ENCODE measurements at places on chromosomes 7 and 10.

- H3K27ac ChIP-seq = no peak overlapping the region
- DNase-seq = no peak
- H3K4me1 ChIP-seq = no peaks in the 10 kb centered on the region
- no peak overlapping the region for H3K4me3 ChIP-seq
- no peaks in the 10 kb centered on the region for H3K27me3 ChIP-seq
- H3K36me3 ChIP-seq = no peaks in the 10 kb centered on the region
These were observed 190.1 kb downstream of the SDHAF3 start for GRCh38 chr7:97307521-97308108.

DNA sequence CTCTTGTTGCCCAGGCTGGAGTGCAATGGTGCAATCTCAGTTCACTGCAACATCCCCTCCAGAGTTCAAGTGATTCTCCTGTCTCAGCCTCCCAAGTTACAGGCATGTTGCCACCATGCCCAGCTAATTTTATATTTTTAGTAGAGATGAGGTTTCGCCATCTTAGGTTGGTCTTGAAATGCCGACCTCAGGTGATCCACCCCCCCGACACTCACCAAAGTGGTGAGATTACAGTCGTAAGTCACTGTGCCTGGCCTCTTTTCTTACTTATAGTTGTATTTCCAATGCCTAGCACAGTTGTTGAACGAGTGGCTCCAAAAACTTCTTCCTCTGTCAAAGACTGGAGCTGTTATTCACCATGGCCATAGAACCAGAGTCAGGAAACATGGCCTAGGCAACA is 6.7 kb downstream of the RNF216 start:
- no peak overlapping the region for H3K4me3 ChIP-seq
- H3K4me1 ChIP-seq = peaks cover 54% of the 10 kb centered on the region
- no peak for DNase-seq
- peak overlapping the region; percentile 36 for H3K27ac ChIP-seq
- H3K36me3 ChIP-seq = peaks cover 14% of the 10 kb centered on the region

- H3K27me3 ChIP-seq = no peaks in the 10 kb centered on the region
- no peaks in the 10 kb centered on the region for H3K36me3 ChIP-seq
These were observed 380.3 kb upstream of the SEMA3C start for GRCh38 chr7:81298951-81299666.

- H3K4me3 ChIP-seq = no peak overlapping the region
- H3K27me3 ChIP-seq = no peaks in the 10 kb centered on the region
- peaks cover 8% of the 10 kb centered on the region for H3K36me3 ChIP-seq
- peak overlapping the region; percentile 83 for H3K27ac ChIP-seq
- peak; percentile 83 for DNase-seq
- peaks cover 26% of the 10 kb centered on the region for H3K4me1 ChIP-seq
These were observed 34.0 kb downstream of the GATA3 start for GRCh38 chr10:8088504-8088903.

GRCh38 chr10:10055656-10056442 is 961.8 kb upstream of the CELF2 start:
- no peak overlapping the region for H3K27ac ChIP-seq
- no peaks in the 10 kb centered on the region for H3K27me3 ChIP-seq
- no peak overlapping the region for H3K4me3 ChIP-seq
- H3K4me1 ChIP-seq = no peaks in the 10 kb centered on the region
- H3K36me3 ChIP-seq = no peaks in the 10 kb centered on the region

- H3K27ac ChIP-seq = no peak overlapping the region
- H3K27me3 ChIP-seq = no peaks in the 10 kb centered on the region
- H3K4me3 ChIP-seq = no peak overlapping the region
- no peak for DNase-seq
- H3K36me3 ChIP-seq = peaks cover 41% of the 10 kb centered on the region
These were observed 16.5 kb upstream of the MCM10 start for GRCh38 chr10:13144814-13145213.

DNA sequence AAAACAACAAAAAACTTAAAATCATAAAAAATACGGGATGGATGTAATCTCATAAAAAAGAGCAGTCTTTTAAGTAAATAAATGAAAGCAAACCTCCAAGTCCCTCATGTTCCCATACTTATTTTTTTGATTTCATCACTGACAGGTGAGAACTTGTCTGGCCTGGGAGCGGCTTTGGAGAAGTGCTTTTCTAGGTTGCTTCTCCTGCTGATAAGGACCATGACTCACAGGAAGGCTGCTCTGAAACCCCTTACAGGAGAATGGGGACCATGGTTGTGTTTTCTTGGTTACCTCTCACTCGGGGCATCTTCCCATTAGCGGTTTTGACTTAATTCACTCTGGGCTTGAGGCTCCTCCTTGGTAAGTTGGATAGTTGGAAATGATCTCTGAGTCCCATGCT is 237.4 kb downstream of the CAMK1D start:
- no peak overlapping the region for H3K27ac ChIP-seq
- H3K27me3 ChIP-seq = no peaks in the 10 kb centered on the region
- H3K4me3 ChIP-seq = no peak overlapping the region
- peaks cover 11% of the 10 kb centered on the region for H3K36me3 ChIP-seq
- H3K4me1 ChIP-seq = peaks cover 41% of the 10 kb centered on the region

DNA sequence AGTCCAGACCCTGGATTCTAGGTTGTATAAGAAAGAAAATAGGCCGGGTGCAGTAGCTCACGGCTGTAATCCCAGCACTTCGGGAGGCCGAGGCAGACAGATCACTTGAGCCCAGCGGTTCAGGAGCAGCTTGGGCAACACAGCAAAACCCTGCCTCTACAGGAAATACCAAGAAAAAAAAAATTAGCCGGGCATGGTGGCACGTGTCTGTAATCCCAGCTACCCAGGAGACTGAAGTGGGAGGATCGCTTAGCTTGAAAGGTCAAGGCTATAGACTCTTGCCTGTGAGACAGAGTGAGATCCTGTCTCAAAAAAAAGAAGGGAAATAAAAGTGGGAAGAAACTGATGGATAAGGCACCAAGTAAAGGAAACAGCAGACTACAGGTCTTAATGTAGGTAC is 287.9 kb upstream of the KLF14 start:
- H3K4me1 ChIP-seq = peaks cover 72% of the 10 kb centered on the region
- peak overlapping the region; percentile 85 for H3K27ac ChIP-seq
- no peak for DNase-seq

DNA sequence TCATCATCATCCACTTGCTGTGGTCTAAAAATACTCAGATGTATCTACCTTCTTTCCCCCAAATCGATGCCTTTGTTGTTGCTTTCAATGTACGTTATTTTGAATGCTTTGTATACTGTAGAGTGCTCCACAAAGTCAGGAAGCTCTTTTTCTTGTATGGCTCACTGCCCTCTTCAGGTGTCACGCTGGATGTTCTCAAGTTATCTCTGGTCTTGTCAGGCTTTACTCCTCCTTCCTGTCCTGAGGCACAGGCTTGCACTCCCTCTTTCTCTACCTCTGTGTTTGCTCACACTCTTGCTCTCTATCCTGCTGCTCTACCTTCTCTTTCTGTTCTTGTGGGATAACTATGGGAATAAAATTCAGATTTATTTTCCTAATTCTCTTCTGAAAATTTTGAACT is 381.3 kb downstream of the NRG3 start:
- H3K4me3 ChIP-seq = no peak overlapping the region
- no peak for DNase-seq
- no peaks in the 10 kb centered on the region for H3K36me3 ChIP-seq
- H3K27ac ChIP-seq = no peak overlapping the region

DNA sequence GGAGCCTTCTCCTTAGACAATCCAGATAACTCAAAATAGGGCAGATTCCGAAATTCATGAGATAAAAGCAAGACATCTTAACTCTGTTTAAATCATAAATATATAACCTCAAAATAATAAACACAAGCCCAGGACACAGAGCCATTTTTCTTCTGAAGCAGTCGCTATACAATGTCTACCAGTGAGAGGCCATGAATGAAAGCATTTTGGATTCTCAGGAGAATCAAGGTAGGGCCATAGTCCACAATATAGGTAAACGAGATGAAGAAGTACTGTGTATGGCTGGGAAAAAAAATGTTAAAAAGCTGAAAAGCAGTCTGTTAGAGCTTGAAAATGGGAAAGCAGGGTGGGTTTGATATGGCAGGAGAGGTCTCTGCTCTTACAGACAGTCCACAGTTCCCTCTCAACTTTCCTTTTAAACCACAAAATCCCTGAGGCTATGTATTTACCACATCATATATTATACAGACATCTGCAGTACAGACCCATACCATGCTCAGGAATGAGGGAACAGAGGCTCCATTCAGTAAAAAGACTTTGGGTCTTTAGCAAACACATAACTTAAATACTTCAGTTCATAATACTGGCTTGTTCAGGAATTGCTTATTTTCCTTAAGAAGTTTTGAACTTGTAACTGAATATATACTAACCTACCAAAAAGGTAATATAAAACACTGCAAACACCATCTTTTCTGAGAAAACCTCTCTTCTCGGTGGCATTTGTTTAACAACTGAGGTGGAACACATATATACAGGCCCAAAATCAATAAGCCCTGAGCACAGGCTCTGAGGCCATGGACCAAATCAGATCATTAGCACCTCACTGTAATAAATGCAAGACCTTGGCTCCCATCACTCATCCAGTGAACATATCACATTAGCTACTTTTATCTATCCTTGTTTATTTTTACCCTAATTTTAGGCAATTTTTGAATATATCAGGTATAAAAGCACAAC is 109.3 kb downstream of the SORBS1 start:
- H3K36me3 ChIP-seq = no peaks in the 10 kb centered on the region
- DNase-seq = no peak
- no peak overlapping the region for H3K4me3 ChIP-seq
- peaks cover 11% of the 10 kb centered on the region for H3K27me3 ChIP-seq
- H3K27ac ChIP-seq = no peak overlapping the region

DNA sequence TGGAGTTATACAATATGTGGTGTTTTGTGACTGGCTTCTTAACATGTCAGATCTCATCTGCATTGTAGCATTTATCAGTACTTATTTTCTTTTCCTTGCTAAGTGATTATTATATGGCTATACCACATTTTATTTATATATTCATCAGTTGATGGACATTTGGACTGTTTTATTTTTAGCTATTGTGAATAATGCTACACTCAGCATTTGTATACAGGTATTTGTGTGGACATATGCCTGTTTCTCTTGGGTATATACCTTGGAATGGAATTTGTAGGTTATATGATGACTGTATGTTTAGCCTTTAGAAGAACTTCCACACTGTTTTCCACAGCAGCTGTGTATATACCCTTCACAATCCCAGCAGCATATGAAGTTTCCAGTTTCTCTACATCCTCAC is 86.5 kb downstream of the GSDME start:
- DNase-seq = no peak
- H3K4me1 ChIP-seq = no peaks in the 10 kb centered on the region
- H3K36me3 ChIP-seq = no peaks in the 10 kb centered on the region
- no peaks in the 10 kb centered on the region for H3K27me3 ChIP-seq
- H3K4me3 ChIP-seq = no peak overlapping the region

- H3K27me3 ChIP-seq = peaks cover 9% of the 10 kb centered on the region
- H3K4me3 ChIP-seq = no peak overlapping the region
- no peak for DNase-seq
- peaks cover 32% of the 10 kb centered on the region for H3K4me1 ChIP-seq
- peak overlapping the region; percentile 10 for H3K27ac ChIP-seq
These were observed 88.5 kb downstream of the VTI1A start for GRCh38 chr10:112535531-112535951.

DNA sequence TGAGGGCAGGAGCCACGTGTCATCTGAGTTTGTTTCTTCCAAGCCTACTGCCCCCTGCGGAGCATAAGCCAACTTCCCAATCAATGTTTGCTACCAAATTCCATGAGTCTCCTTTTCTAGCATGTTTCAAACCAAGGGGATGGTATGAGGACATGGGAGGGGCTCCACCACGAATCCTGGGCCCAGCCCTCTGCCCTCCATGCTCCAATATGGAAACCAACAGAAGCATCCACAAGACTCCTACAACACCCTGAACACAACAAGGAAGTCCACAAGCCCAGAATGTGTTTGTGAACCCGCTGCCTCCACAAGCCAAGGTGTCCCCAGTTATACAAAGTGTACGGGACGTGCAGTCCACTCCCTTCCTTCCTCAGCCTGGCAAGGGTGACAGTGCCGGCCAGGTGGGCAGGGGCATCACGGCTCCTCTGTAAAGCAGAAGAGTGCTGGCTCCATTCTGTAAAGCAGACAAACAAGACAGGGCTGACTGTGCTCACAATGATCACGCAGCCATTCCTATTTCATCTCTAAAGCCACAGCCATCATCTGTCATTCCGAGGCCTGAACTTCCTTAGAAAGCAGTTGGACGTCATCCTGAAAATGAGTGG is 466.1 kb downstream of the PTPRN2 start:
- H3K4me3 ChIP-seq = no peak overlapping the region
- no peaks in the 10 kb centered on the region for H3K27me3 ChIP-seq
- H3K4me1 ChIP-seq = no peaks in the 10 kb centered on the region
- DNase-seq = no peak
- no peak overlapping the region for H3K27ac ChIP-seq

GRCh38 chr7:28071570-28071969 is 109.0 kb downstream of the JAZF1 start:
- no peak overlapping the region for H3K27ac ChIP-seq
- no peak overlapping the region for H3K4me3 ChIP-seq
- no peaks in the 10 kb centered on the region for H3K4me1 ChIP-seq
- no peak for DNase-seq
- no peaks in the 10 kb centered on the region for H3K36me3 ChIP-seq
- H3K27me3 ChIP-seq = no peaks in the 10 kb centered on the region

DNA sequence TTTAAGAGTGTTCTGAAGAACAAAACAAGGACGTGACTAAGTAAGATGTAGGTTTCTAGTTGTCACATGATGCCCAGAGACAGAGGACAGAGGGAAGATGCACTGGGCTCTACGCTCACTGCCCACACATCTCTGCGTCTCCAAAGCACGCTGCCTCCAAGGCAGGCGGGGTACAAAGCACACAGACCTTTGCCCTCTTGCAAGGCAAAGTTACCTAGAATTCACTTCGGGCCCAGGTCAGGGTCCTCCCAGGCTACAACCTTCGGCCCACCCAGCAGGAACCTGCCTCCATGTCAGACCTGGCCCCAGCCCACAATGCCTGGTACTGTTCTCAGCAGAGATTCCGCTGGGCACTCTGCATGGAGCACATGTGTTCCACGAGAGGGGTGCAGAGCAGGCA is 26.5 kb downstream of the GRB10 start:
- H3K27me3 ChIP-seq = no peaks in the 10 kb centered on the region
- H3K27ac ChIP-seq = no peak overlapping the region
- H3K36me3 ChIP-seq = no peaks in the 10 kb centered on the region
- H3K4me1 ChIP-seq = peaks cover 2% of the 10 kb centered on the region
- no peak for DNase-seq
- no peak overlapping the region for H3K4me3 ChIP-seq

DNA sequence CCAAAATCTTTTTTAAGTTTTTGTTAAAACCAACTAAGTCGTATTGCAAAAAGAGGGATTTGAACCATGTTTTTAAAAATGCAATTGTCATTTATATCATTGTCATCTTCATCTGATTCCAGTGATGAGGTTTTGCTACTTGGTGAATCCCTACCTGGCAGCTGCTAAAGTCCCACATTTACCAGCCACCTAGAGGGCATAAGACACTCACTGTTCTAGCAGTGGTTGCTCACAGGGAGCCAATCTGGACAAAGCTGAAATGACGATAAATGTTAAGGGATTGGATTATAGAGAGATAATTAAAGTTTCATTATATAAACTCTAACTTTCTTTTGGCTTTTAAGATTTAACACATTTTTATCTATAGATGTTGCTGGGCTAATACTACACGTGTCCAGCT is 18.7 kb downstream of the KIFBP start:
- no peak overlapping the region for H3K27ac ChIP-seq
- H3K36me3 ChIP-seq = peaks cover 14% of the 10 kb centered on the region
- H3K27me3 ChIP-seq = no peaks in the 10 kb centered on the region

GRCh38 chr10:7245505-7245904 is 165.3 kb downstream of the SFMBT2 start:
- DNase-seq = no peak
- H3K4me3 ChIP-seq = no peak overlapping the region
- no peak overlapping the region for H3K27ac ChIP-seq
- peaks cover 46% of the 10 kb centered on the region for H3K36me3 ChIP-seq
- no peaks in the 10 kb centered on the region for H3K27me3 ChIP-seq
- peaks cover 27% of the 10 kb centered on the region for H3K4me1 ChIP-seq
